ENCODE measurements at places on chromosomes 7 and 10. TPM values are rescaled to one million over a fixed set of nuclear protein-coding genes. Genes with fewer than 3 reads are reported as not detected.

- DNase-seq, result no peak
- no peaks in the 10 kb centered on the region for H3K36me3 ChIP-seq
- no peak overlapping the region for H3K27ac ChIP-seq
- no peaks in the 10 kb centered on the region for H3K27me3 ChIP-seq
- no peaks in the 10 kb centered on the region for H3K4me1 ChIP-seq
Observed at GRCh38 chr10:74322141-74322540, 171.1 kb downstream of the ADK start.

GRCh38 chr7:147376192-147376591 is 1214.4 kb upstream of the C7orf33 start:
- no peaks in the 10 kb centered on the region for H3K4me1 ChIP-seq
- H3K27me3 ChIP-seq, result no peaks in the 10 kb centered on the region
- no peaks in the 10 kb centered on the region for H3K36me3 ChIP-seq
- no peak for DNase-seq

GRCh38 chr10:67612577-67613537 is 83.1 kb downstream of the CTNNA3 start:
- H3K36me3 ChIP-seq, result no peaks in the 10 kb centered on the region
- H3K27ac ChIP-seq, result no peak overlapping the region
- H3K4me1 ChIP-seq, result no peaks in the 10 kb centered on the region
- DNase-seq, result no peak
- H3K27me3 ChIP-seq, result no peaks in the 10 kb centered on the region

GRCh38 chr7:45118889-45119331 is 7.4 kb upstream of the TBRG4 start:
- no peak overlapping the region for H3K4me3 ChIP-seq
- H3K27ac ChIP-seq, result no peak overlapping the region
- H3K36me3 ChIP-seq, result no peaks in the 10 kb centered on the region
- H3K27me3 ChIP-seq, result no peaks in the 10 kb centered on the region
- no peak for DNase-seq

The HPSE2 gene
- total RNA-seq, result not detected

All from body of pancreas (tissue), 4 donors.